ENCODE measurements at places on chromosomes 5 and 9. TPM values are rescaled to one million over a fixed set of nuclear protein-coding genes. Genes with fewer than 3 reads are reported as not detected.

DNA sequence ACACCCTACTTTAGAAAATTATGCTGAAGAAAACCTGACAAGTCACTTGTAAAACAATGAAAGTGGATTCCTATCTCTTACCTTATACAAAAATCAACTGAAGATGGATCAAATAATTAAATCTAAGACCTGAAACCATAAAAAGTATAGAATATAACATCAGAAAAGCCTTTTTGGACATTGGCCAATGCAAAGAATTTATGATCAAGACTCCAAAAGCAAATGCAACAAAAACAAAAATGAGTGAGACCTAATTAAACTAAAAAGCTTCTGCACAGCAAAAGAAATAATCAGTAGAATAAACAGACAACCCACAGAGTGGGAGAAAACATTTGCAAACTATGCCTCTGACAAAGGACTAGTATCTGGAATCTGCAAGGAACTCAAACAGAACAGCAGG lies 303.0 kb upstream of the CDH9 start:
- no peak overlapping the region for H3K4me3 ChIP-seq
- H3K4me1 ChIP-seq = no peaks in the 10 kb centered on the region
- no peak for DNase-seq
- no peaks in the 10 kb centered on the region for H3K27me3 ChIP-seq
- H3K36me3 ChIP-seq = no peaks in the 10 kb centered on the region

DNA sequence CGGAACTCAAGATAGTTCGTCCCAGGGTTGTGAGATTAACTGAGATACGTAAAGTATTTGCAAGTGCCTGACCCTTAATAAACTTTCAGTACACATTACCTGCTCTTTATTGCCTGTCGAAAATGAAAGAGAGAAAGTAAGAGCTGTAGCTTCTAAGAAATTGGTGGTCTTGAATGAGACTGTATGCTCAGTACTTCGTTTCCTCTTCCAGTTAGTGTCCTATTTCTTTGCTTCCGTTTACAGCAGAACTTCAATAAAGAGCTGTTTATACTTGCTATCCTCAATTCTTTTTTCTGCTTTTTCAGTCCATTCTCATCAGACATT lies 534 bp downstream of the SRFBP1 start:
- peaks cover 14% of the 10 kb centered on the region for H3K36me3 ChIP-seq
- peak overlapping the region; percentile 99 for H3K27ac ChIP-seq
- H3K27me3 ChIP-seq = peaks cover 16% of the 10 kb centered on the region
- no peak for DNase-seq

DNA sequence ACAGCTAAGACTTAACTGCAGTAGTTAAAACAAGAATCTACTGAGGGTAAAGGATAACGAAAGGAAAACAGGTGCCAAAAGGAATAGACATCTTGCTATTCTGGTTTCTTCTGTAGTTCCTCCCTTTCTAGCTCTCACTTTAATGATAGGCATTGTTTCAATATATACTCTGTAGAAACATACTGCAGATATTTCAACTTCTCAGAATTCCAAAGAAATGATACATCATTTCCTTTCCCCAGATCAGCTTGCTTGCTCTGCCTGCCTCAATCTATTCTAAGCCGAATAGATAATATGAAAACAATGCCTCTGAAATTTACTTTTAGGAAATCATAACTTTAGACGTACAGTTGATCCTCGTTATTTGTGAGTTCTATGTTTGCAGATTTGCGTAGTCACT lies 46.3 kb downstream of the ACO1 start:
- H3K4me1 ChIP-seq = peaks cover 10% of the 10 kb centered on the region
- no peaks in the 10 kb centered on the region for H3K27me3 ChIP-seq
- no peak overlapping the region for H3K4me3 ChIP-seq
- no peak overlapping the region for H3K27ac ChIP-seq
- H3K36me3 ChIP-seq = peaks cover 19% of the 10 kb centered on the region

- H3K27ac ChIP-seq = no peak overlapping the region
- no peak for DNase-seq
- peaks cover 5% of the 10 kb centered on the region for H3K4me1 ChIP-seq
- H3K27me3 ChIP-seq = peaks cover 2% of the 10 kb centered on the region
Observed at GRCh38 chr5:158819840-158820620, 279.7 kb downstream of the EBF1 start.

DNA sequence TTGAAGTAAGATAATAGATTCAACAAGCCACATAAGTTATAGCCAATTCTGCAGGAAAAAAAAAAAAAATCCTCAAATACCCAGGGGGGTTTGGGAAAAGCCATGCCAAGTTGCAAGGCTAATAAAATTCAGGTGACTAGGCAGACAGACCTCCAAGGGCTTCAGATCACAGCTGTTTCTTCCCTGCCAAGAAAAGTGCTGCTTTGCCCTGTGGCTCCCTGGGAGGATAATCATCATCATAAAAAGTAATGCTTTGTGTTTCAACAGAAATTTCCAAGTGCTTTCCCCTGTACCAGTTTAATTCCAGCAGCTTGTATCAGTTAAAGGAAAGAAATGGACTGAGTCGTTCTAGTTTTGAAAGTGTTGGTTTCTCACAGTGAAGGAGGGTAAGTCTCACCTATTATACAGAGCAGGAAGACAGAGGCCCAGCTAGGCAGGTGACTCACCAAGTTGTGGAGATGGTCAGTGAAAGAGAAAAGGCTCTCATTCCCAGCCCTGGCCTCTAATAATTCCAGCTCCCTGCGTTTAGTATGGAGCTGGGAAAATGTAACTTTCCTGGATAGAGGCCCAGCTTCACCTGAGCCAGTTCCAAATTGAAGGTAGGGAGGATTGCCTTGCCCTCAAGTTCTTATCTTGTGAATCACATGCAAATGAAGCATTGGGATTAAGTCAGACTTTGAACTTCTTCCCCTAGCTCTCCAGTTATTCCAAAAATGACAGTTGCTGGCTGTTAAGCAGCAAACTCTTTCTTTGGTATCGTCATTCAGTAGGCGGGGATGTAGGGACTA lies 263.4 kb downstream of the GRIA1 start:
- no peak overlapping the region for H3K27ac ChIP-seq
- H3K36me3 ChIP-seq = peaks cover under 1% of the 10 kb centered on the region
- H3K4me3 ChIP-seq = no peak overlapping the region
- H3K27me3 ChIP-seq = no peaks in the 10 kb centered on the region
- DNase-seq = no peak
- peaks cover 9% of the 10 kb centered on the region for H3K4me1 ChIP-seq

DNA sequence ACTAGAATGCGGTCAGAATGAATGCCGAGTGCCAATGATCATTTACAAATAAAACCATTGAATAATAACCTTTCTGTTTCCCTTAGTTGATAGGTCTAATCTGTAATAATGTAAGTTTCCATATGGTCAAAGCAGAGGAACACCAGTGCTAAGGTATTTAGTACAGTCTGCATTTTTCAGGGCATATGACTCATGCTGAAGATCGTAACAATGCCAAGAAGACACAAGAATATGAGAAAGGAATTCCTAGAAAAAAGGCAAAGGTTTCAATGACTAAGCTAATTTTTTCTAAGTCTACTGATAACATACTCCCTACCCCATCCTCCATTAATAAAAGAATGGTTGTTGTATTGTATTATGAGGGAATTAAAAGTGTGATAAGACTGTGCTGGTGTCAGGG lies 2.8 kb downstream of the OR1L8 start:
- no peak for DNase-seq
- no peak overlapping the region for H3K27ac ChIP-seq
- H3K27me3 ChIP-seq = no peaks in the 10 kb centered on the region
- no peaks in the 10 kb centered on the region for H3K36me3 ChIP-seq

DNA sequence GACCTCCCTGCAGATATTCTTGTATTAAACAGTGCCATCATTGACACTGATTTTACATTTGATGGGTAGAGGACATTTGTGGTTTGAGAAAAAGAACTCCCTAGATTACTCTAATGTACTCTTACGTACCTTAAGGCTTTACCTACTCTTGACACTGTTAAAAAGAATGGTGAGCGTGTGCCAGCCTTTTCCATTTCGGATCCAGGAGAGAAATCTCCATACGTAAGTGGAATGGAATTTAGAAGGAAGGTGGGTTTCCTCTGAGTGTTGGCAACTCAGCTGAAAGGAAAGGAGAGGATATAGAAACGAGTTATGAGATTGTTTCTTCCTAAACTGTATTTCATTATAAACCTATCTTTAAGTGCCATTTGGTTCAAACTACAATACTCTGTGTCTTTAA lies 40.9 kb downstream of the TNPO1 start:
- H3K27ac ChIP-seq = peak overlapping the region; percentile 93
- H3K4me1 ChIP-seq = peaks cover 7% of the 10 kb centered on the region
- H3K27me3 ChIP-seq = peaks cover 2% of the 10 kb centered on the region
- peaks cover 28% of the 10 kb centered on the region for H3K36me3 ChIP-seq

- no peak for DNase-seq
- no peak overlapping the region for H3K4me3 ChIP-seq
Observed at GRCh38 chr5:135715267-135716055, 119.0 kb upstream of the SLC25A48 start.

- no peaks in the 10 kb centered on the region for H3K36me3 ChIP-seq
- H3K27me3 ChIP-seq = no peaks in the 10 kb centered on the region
- H3K27ac ChIP-seq = no peak overlapping the region
- no peak for DNase-seq
- no peaks in the 10 kb centered on the region for H3K4me1 ChIP-seq
- no peak overlapping the region for H3K4me3 ChIP-seq
Observed at GRCh38 chr5:6228257-6229250, 149.8 kb downstream of the MED10 start.

DNA sequence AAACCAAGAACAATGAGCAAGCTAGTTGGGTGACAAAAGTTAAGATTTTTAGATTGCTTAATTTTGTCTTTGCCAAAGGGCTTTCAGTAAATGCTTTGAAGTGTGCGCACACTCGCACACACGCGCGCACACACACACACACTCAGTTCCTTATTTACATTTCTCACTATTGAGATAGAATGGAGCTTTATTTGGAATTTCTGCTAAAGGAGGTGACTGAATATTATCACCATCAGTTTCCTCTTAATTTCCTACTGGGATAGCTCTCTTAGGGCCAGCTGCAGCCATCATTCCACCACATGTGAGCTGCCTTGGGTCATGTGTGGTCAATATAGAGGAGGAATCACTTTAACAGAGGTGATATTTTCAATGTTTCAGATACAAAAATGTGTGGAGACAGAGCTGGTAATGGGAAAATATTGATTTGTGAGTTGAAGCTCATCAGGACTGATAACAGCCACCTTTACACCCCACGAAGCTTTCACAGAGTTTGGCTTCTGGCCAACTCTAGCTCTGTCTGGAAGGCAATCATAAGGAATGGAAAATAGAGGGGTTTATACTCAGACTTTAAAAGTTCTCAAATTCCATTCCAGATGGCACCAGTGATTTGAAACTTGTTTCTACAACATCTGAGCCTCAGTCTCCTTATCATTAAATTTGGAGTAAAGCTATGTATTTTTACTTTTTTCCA lies 99.9 kb downstream of the MACIR start:
- no peaks in the 10 kb centered on the region for H3K27me3 ChIP-seq
- DNase-seq = no peak
- H3K4me3 ChIP-seq = no peak overlapping the region

GRCh38 chr5:59299006-59299405 lies 594.5 kb downstream of the PDE4D start:
- H3K27ac ChIP-seq = peak overlapping the region; percentile 86
- peaks cover 4% of the 10 kb centered on the region for H3K27me3 ChIP-seq
- peaks cover 48% of the 10 kb centered on the region for H3K4me1 ChIP-seq
- no peaks in the 10 kb centered on the region for H3K36me3 ChIP-seq
- DNase-seq = no peak

DNA sequence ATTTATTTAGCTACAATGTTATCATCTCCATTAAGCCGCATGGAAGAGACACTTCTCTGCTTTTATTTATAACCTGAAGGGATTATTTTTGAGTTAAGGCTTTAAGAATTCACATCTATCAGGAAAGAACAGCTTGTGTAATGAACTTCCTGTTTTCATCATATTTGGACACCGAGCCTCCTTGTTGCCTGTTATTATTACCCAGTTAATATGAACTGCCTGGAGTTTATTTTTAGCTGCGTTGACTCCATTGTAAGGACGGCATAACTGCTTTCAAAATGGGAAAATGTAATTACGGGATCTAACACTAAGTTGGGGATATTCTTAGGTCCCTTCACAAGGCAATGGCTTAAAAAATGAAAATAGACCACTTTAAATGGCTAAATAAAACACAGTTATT lies 89.0 kb upstream of the NR4A3 start:
- peaks cover 4% of the 10 kb centered on the region for H3K4me1 ChIP-seq
- no peak overlapping the region for H3K27ac ChIP-seq
- no peaks in the 10 kb centered on the region for H3K36me3 ChIP-seq
- no peak for DNase-seq

DNA sequence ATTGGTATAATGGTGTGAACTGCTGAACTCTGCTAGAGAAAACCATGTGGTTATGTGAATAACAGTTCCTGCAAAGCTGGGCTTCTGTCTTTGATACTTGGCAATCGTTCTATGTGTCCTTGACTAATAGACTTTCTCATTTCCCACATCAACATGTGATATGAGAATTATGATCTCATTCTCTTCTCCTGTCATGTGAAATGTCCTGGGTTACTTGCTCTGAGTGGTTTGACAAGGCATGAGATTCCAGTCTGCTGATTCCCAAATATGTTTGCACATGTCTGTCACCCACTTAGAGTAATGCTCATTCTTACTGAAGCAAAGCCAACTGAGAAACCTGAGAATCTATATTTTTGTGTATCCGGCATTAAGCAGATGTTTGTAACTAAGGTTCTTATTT lies 141.2 kb downstream of the PARP8 start:
- no peaks in the 10 kb centered on the region for H3K36me3 ChIP-seq
- no peaks in the 10 kb centered on the region for H3K27me3 ChIP-seq
- H3K4me3 ChIP-seq = no peak overlapping the region
- no peak for DNase-seq
- no peak overlapping the region for H3K27ac ChIP-seq

GRCh38 chr9:18020121-18020745 lies 441.4 kb downstream of the SH3GL2 start:
- no peak overlapping the region for H3K4me3 ChIP-seq
- no peak for DNase-seq
- no peaks in the 10 kb centered on the region for H3K27me3 ChIP-seq
- H3K27ac ChIP-seq = no peak overlapping the region
- H3K4me1 ChIP-seq = no peaks in the 10 kb centered on the region

LCN9 gene
- not detected for total RNA-seq

DMRT2 gene
- 0.31 TPM for total RNA-seq

ENTREP1 gene
- total RNA-seq = 11.8 TPM

PTRH1 gene
- total RNA-seq = 15.3 TPM

PTPN3 gene
- 0.62 TPM for total RNA-seq

PCDHGB4 gene
- 13.2 TPM for total RNA-seq

SMIM33 gene
- not detected for total RNA-seq

CEL gene
- total RNA-seq = 4.2 TPM

FAM153A gene
- not detected for total RNA-seq

BTNL9 gene
- 24.3 TPM for total RNA-seq
